AG04449 (cell line): ENCODE measurements at places on chromosomes 7 and 10.
A peak's percentile ranks its signal among the peaks of the same experiment; 100 is the strongest.

GRCh38 chr7:121961089-121961867 is 88.3 kb downstream of the PTPRZ1 start:
- DNase-seq = peak; percentile 54

GRCh38 chr10:126421756-126422256 is 33.5 kb upstream of the ADAM12 start:
- peak; percentile 95 for DNase-seq

DNA sequence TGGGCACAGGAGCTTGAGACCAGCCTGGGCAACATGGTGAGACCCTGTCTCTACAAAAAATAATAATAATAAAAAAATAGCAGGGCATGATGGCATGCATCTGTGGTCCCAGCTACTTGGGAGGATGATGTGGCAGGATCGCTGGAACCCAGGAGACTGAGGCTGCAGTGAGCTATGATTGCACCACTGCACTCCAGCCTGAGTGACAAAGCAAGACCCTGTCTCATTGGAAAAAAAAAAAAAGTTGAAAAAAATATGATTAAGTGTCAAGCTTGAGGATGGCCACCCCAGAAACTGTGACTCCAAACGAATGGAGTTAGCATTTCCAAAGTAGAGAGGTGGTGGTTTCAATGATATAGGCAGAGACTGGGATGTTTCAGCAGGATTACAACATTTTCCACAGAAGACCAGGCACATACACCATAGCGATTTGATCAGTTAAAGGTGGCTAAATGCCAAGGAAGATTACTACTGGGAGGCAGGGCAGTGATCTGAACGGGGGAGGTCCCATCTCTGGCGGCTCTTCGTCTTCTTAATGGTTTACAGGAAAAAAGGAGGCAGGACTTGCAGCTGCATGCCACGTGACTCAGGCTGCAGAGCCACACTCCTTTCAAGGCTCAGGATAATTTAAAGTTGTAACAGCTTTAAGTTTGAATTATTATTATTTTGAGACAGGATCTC is 250.6 kb upstream of the GALNT17 start:
- no peak for DNase-seq

- peak; percentile 12 for DNase-seq
These were observed 6.3 kb downstream of the C7orf57 start for GRCh38 chr7:48041653-48041970.

DNA sequence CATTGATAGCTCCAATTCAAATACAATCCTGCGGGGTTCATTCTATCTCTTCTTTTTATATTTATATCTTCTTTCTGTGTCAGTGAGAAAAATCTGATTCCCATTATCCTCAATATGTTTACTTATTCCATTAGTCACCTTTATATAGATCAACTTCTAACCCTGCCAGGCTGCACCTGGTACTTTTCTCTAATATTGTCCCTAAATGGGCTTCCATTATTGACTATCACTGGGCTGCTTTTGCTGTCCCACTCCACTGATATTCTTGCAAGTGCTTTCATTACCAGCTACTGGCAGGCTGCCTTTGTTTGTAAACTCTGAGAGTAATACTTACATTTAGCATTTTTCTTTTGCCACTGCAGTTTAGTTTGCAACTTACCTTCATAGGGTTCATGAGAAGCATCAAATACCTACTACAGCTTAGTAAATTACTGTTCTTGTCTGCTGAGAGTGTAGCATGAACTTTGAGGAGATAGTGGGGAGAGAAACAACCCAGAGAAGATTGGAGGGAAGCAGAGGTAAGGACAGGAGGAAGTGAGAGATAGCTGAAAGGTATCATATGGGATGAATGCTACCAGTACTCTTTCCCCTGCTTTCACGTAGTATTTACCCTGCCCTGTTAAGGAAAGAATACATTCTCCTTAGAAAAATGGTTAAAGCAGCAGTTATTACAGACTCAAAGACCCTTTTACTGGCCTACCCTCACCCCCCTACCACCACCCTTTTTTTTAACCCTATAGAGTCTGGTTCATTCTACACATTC is 119.1 kb downstream of the PHTF2 start:
- no peak for DNase-seq

- DNase-seq = no peak
These were observed 84.4 kb upstream of the TNS3 start for GRCh38 chr7:47666164-47666862.

- DNase-seq = peak; percentile 21
These were observed 587.7 kb downstream of the KCNMA1 start for GRCh38 chr10:77049896-77050295.

GRCh38 chr10:62961951-62962523 is 145.9 kb upstream of the EGR2 start:
- no peak for DNase-seq

- DNase-seq = no peak
These were observed 2.0 kb upstream of the PURB start for GRCh38 chr7:44887293-44887692.

GRCh38 chr7:5704534-5704922 is 76.9 kb downstream of the RNF216 start:
- no peak for DNase-seq

DNA sequence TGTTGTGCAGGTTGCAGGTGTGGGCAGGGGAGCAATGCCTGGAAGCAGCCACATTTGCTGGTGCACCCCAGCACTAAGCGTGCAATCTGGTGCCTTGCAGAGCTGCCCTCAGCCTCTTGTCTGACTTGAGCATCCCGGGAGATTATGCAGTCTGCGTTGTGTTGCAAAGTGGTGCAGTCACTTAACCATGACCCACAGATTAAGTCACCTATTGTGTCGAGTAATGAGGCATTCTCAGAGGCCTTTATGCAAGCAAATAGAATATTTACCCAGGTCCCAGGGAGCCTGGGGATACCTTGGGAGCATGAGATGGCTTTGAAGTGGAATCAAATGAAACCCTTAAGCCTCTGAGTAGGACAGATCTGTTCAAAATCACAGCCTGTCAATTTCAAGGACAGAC is 529.0 kb downstream of the TYW1 start:
- no peak for DNase-seq

GRCh38 chr7:5139998-5140397 is 50.0 kb upstream of the WIPI2 start:
- DNase-seq = no peak

GRCh38 chr10:88994019-88994418 is 3.4 kb downstream of the FAS start:
- no peak for DNase-seq

DNA sequence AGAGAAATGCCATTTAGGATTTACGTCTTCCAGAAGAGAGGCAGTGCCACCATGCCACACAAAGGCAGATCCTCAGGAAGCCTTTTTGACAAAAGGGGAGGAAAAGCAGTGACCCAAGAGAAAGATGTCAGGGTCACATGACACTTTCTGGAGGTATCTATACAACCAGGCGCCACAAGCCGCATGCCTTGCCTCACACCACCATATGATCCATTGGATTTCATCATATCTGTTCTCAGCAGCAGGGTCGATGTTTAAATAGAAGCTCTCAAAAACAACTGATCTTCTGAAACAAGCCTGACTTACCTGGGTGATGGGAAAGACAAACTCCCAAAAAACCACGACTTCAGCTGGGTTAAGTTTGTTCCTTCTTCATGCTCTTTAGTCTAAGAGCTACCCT is 52.5 kb upstream of the UNC5B start:
- DNase-seq = no peak

GRCh38 chr7:141992156-141992555 is 3.5 kb upstream of the MGAM start:
- no peak for DNase-seq

DNA sequence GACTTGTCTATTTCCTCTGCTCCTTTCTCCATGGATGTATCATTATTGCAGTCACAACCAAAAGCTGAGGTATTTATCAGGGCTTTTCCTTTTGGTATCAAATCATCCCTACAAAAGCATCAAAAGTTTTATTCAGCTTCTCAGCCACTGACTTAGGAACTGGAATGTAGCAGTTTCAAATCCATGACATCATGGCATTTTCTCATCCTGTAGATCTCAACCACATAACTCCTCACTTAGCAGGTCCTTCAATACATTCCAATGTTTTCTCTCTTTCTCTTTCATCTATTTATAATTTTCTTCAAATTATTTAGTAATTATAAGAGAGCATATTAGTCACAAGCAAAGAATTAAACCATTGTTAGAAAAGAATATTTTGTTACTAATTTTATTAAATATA is 537.4 kb upstream of the SORCS1 start:
- DNase-seq = no peak

GRCh38 chr7:112503361-112503972 is 22.7 kb downstream of the LSMEM1 start:
- DNase-seq = no peak

DNA sequence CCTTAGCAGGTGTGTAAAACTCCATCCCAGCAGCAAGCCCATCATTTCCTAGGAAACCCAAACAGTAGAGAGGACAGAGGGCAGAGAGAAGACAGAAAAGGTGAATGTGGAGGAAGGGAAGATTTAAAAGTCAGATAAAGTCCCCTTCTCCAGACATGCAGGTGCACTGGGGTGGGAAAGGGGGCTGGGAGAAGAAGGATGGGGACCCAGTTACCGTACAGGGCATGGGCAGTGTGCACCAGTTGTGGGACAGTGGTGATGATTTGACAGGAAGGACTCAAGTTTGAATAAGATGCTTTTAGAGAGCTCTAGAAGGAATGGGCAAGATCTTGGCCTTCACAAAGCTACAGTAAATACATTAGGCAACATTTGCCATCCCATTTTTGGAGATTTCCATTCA is 110.7 kb upstream of the PLXNA4 start:
- no peak for DNase-seq

DNA sequence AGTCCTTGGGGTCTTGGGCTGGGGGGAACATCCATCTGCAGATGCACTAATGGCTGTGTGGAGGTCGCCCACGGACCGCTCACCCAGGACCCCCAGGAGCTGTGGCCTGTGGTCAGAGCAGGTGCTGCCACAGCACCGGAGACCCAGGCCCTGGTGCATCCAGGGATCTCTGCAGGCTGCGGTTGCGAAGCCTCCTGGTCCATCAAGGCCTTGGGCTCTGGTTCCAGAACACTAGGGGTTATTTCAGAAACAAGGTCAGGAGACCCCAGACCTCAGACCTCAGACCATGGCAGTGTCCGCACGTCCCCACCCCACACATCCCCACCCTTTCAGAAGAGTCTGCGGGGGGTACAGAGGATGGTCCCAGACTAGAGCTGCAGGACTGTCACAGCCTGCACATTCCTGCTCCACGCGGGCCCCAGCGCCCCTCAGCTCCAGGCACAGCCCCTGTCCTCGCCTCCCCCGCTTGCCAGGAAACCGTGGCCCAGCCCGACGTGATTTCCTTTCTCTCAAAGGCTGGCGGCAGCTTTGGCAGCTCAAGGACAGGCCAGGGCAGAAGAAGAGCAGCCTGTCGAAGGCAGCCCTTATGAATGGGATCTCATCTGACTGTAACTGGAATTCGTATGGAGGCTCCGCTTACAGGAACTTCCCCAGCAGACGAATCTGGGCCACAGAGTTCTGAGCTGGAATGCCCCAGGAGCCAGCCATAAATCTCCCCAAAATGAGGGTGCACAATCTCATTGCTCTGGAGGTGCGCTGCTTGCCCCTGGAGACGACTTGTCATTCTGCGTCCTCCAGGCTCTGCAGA is 136.2 kb upstream of the RET start:
- DNase-seq = no peak

GRCh38 chr7:78493401-78493800 is 694.8 kb downstream of the PHTF2 start:
- no peak for DNase-seq

DNA sequence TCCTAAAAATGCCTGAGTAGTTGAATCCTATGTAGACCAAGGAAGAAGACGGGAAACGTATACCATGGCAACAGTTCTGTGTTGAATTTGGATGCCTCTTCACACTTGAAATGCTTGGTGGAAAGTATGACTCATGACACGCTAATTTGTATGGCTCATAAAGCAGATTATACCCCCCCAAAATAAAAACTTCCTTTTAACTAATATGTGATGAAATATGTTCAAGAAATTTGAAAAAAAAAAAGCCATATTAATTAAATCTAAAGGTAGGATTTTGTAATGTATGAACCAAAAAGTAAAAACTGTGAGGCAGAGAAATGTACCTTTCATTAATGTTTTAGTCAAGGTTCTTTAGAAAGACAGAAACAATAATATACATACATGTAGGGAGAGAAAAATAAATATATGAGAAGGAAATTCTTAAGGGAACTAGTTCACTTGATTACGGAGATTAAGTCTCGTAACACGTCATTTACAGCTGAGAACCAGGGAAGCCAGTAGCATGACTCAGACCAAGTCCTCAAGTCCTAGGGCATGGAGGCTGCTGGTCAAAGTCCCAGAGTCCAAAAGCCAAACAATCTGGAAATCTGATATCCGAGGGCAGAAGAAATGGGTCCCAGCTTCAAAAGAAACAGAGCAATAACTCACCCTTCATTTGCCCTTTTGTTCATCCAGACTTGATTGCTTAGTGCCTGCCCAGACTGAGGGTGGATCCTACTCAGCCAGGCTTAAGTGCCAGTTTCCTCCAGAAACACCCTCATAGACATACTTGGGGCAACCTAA is 485.1 kb downstream of the SEMA3D start:
- DNase-seq = peak; percentile 84

DNA sequence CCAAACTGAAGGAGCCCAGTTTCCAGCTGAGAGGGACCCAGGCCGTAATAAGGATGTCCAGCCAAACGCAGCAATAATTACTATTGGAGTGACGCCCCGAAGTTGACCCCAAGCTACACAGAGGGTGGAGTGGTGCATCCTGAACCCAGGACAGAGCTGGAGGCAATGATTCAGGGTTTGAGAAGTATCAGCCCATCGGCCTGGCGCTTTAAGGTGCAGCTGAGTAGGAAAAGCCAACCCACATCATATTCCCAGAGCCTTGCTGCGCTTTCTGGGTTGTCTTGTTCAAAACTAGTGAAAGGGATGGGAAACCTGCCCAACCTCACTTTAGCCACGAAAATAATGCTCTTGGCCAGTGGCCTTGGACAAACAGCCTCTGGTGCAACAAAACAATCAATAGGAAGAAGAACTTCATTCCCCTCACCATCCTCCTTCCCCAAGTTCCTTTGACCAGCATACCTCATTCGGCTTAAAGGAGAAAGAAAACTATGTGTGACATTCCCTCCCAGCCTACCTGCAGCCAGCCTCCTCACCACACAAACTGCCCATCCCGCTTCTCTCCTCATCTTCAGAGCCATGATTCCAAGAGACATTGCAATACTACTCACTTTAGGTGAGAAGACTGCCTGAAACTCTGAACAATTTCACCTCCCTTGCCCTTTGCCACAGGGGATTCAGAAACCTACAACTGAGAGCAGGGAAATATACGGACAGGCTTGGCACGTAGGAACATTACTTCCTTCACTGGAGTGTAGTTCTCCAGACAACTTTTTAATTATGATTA is 217.2 kb upstream of the MKLN1 start:
- no peak for DNase-seq

- DNase-seq = no peak
These were observed 21.9 kb upstream of the CREB3L2 start for GRCh38 chr7:138023618-138024342.

DNA sequence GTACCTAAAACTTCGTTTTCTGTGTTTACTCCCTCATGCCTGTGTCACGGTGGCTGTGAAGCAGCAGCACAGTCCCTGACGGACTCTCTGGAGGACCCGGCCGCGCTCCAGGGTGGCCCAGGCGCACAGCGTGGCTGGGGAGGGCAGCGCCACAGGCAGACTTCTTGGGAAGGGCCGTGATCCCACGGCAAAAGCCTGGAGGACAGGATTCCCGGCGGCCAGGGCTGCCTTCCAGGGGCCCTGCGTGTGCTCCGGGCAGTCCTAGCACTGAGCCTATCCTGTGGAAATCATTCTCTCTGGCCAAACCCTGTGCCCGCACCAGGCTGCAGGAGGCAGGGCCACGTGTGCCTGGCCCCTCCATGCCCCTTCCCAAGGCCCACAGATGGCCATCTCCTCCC is 244.2 kb downstream of the MAD1L1 start:
- no peak for DNase-seq
